D341Med (cell line): ENCODE measurements at places on chromosomes 5 and 9.

DNA sequence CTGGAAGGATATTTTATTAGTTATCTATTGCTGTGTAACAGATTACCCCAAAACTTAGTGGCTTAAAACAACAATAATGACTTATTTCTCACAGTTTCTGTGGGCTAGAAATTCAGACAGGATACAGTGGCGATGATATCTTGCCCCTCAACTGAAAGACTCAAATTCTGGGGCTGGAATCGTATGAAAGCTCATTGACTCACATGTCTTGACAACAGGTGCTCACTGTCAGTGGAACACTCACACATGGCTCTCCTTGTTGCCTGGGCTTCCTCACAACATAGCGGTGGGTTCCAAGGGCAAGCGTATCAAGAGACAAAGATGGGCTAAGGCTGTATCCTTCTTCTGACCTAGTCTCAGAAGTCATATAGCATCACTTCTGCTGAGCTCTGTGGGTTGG, 3.7 kb upstream of the GNPDA1 start:
- DNase-seq = no peak

GRCh38 chr9:127826253-127826913, 23.7 kb downstream of the FPGS start:
- DNase-seq = no peak

DNA sequence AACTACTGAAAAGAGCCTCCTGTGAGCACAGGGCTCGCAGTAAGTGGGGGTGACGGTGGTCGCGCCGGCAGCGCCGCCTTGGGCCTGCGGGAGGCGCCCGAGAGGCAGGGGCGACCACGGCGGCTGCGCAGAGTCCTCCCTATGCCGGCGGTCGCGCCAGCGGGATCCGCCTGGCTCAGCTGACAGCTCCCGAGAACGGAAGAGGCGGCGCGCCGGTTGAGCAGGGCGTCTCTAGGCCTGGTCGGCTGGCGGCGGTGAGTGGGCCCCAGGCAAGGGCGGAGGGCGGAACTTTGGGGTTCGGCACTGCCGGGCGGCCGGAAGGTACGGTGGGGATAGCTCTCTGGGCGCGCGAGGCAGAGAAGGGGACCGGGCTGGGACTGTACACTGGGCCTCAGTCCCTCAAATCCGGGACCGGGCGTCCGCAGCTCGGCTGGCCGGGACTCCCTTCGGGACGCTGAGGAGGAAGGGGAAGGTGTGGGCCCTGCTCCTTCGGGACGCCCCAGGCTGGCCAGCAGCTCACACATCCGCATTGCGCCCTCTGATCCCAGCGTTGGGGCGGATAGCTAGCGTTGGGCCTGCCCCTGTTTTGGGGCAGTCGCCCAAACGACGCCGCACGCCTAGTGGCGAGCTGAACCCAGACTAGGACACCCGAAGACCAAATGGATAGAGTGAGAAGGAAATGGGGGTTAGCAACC, at the start of gene RNF14:
Gene RNF14, plus strand, starts transcription at position 192 of the 695 bp plus-strand sequence. CDS start 4,484 bp downstream, outside the sequence.
- peak; percentile 96 for DNase-seq

DNA sequence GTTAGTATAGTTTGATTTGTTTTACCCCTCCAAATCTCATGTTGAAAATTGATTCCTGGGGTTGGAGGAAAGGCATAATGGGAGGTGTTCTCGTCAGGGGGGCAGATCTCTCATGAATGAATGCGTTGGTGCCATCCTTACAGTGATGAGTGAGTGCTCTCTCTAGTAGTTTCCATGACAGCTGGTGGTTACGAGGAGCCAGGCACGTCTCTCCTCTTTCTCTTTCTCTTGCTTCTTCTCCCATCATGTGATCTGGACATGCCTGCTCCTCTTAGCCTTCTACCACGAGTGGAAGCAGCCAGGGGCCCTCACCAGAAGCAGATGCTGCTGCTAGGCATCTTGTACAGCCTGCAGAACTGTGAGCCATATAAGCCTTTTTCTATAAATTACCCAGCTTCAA, 454.1 kb downstream of the EFNA5 start:
- no peak for DNase-seq

- DNase-seq = no peak
Measured at GRCh38 chr9:108056084-108056804, 566.7 kb upstream of the KLF4 start.

DNA sequence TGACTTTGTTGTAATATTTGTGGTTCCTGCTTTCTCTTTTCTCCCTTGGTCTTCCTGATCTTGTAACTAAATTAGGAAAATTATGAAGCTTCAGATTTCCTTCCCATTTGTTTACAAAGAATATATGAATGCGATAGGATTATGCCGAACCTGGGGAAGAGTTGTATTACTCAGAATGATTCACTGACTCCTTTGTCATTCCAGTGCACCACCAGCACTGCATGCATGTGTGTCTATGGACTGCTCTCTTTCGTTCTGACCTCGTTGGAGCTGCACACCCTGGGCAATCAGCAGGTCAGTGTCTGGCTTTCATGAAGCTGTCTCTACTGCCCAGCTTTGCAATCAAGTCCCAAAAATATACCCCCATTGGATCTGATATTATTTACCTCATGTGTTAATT, 25.5 kb downstream of the NUP188 start:
- no peak for DNase-seq

- no peak for DNase-seq
Measured at GRCh38 chr5:177620560-177620959, 20.6 kb downstream of the B4GALT7 start.

- peak; percentile 86 for DNase-seq
Measured at GRCh38 chr5:73451224-73452130, 2.9 kb upstream of the FOXD1 start.

GRCh38 chr9:127049044-127049443, 73.4 kb downstream of the ANGPTL2 start:
- DNase-seq = no peak

DNA sequence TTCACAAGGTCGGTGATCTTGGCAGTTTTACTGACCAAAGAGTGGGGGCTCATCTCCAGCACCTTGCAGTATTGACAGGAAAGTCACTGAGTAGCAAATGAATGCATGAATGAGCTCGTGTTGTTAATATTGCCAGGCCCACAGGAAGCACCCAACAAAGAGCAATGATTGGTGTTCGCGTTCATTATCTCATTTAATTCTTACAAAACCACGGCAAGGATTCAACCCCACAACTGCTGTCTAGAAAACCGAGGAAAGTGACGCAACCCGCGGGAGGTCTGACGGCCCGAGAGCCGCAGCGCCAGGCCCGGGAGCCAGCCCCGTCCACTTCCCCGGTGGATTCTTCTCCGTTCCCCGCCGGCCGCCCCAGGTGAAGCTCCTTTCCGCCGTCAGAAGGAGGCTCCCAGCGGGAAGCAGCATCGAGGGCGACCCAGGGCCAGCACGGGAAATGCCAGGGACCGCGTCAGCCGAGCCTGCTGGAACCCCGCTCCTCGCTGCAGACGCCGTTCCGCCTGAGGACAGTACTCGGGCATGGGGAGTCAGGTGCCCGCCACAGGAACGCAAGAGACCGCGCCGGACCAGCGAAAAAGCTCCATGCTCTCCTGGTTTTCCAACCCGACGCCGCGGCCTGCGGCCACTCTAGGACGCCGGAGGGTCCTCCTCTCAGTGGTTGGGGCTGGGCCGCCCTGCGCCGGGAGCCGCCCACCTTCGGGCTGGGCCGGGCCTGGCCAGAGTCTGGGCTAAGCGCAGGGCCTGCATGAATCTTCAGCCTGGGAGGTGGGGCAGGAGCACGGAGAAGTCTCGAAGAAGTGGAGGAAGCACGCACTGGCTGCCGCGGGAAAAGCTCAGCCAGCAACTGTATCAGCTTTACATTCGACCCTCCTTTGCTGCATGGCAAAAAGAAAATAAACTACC, 19.8 kb upstream of the FER start:
- DNase-seq = peak; percentile 95

- no peak for DNase-seq
Measured at GRCh38 chr5:37153661-37154060, 95.5 kb downstream of the CPLANE1 start.

DNA sequence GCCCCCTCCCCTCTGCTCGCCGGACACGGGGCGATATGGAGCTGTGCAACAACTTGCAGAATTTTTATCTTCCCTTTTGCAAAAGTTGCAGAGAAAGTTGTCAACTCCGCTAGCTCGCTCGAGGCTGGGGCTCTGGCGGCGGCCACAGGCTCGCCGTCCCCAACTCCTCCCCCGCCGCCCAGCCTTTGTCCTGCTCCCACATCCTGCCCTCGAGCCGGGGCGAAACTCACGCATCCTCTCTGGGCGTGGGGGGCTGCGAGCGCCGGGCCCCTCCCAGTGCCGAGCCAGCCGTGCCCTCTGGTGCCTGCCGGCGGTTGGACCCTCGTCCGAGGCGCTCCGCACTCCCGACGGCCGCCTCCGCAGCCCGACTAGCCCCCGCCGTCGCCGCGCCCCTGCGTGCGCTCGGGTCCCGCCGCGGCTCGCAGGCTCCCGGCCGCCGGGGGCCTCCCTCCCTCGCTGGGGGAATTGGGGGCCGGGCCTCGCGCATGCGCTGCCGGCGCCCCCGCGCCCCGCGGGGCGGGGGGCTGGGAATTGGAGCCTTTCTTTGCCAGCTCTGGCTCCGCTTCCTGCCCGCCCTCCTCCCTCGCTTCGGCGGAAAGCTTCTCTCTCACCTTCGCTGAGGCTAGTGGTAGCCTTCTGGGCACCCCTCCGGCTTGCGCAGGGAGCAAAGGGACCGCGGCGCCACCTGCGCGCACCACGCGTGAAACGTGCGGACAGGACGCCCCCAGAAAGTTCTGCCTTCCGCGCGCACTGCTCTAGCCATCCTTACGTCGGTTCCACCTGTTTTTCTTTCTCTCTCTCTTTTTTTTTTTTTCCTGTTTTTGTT, at the start of gene CCNJL:
Gene CCNJL, minus strand, starts transcription at position 431 of the 826 bp plus-strand sequence. CDS start 641 bp downstream, outside the sequence.
- DNase-seq = peak; percentile 99

DNA sequence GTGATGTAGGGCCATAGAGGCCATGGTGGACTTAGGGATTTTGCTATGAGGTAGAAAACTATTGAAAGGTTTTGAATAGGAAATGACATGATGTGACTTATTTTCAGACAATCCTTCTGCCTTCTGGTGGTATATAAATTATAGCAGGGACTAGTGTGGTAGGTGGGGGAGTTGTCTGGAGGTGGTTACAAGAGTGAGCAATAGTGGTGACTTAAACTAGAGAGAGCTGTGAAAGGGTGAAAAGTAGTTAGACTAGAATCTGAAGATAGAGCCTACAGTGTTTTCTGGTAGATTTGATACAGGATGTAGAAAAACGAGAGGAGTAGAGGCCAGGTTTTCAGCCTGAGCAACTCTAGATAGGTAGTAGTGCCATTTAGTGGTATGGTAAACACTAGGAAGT, 32.3 kb downstream of the NAA35 start:
- DNase-seq = no peak

DNA sequence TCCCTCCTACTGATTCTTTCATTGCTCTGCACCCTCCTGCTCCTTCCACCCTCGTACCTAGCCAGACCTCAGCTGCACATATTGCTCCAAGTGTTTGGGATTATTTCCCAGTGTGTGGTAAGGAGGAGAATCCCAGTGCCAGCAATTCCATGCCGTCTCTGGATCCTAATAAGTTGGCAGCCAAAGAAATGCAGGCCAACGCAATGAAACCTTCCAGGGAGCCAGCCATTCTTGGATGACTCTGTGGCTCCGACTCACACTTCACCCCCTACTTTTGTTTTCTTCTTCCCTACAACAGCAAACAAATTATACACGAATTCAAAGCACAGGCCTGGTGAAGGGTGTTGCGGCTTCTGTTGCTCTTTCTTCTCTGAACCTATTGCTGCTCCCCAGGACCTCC, 82.5 kb upstream of the SLC1A3 start:
- DNase-seq = no peak
